ENCODE measurements at places on chromosomes 12 and 14. TPM values are rescaled to one million over a fixed set of nuclear protein-coding genes. Genes with fewer than 3 reads are reported as not detected.

NANOG gene
- polyA plus RNA-seq: not detected

ANO2 gene
- not detected for polyA plus RNA-seq

KLRC1 gene
- not detected for polyA plus RNA-seq

GRCh38 chr12:123938679-123939480 lies 33.8 kb downstream of the CCDC92 start:
- no peak for DNase-seq

- DNase-seq: peak; percentile 39
These were observed 134.7 kb downstream of the FGD4 start for GRCh38 chr12:32533971-32534590.

GRCh38 chr14:52146504-52146903 lies 77.6 kb upstream of the NID2 start:
- DNase-seq: no peak

Measured in foreskin keratinocyte (primary cell).